ENCODE measurements at places on chromosomes 7 and 10.

- no peak for DNase-seq
These were observed 102.5 kb downstream of the SND1 start for GRCh38 chr7:127754457-127754856.

DNA sequence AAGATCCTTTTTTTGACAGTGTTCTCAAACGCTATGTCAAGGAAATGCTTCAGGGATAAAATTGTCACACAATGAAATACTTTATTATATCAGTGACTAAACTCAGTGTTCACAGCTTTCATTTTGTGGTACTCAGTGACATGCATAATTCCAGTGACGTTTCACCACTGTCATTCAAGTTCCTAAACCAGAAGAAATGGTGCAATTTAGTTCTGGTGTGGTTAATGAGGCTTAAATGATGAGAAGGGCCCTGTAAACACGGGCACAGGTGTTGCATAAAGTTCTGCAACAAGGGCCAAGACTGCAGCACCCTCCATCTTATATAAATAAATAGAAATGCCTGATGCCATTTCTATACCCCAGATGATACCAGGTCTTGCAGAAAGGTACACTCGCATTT, 1247.1 kb downstream of the GATA3 start:
- DNase-seq: no peak

DNA sequence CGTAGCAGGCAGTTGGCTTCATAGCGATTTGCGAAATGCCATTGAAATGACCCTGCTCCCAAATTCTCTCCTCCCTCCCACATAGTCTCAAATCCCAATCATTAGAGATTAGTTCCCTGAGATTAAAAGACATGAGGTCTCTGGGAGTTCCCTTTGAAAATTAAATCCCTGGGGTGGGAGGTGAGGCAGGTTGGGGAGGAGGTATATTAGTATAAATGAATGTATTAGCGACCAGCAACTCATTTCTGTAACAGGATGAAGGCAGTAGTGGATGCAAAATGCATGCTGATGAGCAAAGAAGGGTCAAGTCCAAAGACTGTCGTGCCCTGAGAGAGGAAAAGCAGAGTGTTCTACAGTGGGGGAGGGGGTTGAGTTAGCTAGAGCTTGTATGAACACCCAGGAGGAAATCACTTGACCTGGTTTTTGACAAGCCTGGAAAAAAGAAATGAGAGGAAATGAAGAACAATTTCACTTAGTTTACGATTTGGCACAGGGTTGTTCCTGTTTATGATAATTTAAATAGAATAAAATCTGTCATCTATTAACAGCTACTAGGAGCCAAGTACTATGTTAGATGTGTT, 79.6 kb upstream of the MTPN start:
- no peak for DNase-seq

- DNase-seq: no peak
These were observed 7.1 kb upstream of the PRKAR1B start for GRCh38 chr7:734214-734613.

GRCh38 chr10:51706225-51706624, 6.8 kb upstream of the CSTF2T start:
- DNase-seq: no peak

GRCh38 chr7:20777377-20778062, 9.2 kb downstream of the SP8 start:
- DNase-seq: no peak

DNA sequence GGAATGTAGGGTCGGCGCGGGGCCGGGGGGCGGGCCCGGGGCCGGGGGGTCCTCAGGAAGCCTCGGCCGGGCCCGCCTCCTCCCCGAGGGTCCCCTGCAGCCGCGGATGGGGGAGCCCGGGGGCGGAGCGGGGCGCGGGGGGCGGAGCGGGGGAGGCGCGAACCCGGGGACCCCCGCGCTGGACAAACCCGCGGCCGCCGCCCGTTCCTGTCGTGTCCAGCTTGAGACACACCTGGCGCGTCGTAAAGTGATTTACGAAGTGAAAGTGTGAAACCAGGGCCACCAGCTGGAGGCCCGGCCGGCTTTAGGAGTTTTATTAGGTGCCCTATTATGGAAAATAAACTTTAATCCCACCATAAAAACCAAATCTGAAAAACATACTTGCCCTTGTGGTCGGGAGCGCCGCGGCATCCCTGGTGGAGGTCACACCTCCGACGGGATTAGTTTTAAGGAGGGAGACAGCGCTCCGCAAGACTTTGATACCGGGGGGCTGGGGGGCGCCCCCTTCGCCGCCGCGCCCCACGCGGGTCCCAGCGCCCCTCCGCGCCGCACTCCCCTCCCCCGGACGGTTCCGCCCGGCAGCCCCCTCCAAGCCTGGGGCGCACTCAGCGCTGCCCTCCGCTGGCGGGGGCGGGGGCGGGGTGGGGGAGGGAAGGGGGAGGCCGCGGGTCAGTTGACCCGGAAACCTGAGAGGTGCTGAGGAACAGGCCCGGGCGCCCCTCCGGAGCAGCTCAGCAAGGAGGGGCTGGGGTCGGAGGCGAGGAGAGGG, 10.3 kb downstream of the MNX1 start:
- DNase-seq: no peak

DNA sequence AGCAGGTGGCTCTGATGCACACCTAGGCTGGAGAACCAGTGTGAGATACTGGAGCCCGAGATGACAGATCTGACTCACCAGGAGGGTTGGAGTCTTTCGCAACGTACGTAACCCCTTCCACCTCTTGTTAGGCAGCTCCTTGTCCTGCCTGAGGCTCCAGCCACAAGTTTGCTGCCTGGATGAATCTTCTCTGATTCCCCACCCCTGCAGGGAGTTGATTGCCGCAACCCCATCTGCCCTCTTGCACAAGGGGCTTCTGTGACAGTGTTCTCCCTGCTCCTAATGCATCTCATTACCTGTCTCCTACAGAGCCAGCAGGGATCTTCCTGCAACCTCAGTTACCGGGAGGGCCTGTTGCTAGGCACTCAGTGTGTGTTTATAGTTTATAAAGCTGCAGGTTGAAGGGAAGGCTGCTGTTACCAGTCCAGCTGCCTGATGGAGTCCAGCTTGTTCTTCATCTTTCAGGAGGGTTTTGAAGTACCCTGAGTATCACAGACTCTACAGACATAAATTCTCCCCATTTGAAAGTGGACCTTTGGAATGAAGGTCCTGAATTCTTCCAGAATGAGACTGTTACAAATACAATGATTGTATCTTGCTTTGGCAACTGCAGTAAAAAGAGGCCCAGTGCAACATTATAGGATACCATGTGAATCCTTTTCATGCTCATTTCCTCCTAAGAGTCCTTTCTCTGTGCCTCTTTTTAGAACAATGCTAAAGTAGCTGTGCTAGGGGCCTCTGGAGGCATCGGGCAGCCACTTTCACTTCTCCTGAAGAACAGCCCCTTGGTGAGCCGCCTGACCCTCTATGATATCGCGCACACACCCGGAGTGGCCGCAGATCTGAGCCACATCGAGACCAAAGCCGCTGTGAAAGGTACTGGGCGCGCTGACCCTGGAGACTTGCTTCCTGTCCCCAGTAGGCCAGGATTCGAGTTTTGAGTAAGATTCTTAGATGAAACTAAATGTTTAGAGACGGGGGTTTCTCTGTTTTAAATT, 6.5 kb downstream of the MDH2 start:
- no peak for DNase-seq

GRCh38 chr10:23310404-23310803, 34.2 kb downstream of the C10orf67 start:
- DNase-seq: no peak

DNA sequence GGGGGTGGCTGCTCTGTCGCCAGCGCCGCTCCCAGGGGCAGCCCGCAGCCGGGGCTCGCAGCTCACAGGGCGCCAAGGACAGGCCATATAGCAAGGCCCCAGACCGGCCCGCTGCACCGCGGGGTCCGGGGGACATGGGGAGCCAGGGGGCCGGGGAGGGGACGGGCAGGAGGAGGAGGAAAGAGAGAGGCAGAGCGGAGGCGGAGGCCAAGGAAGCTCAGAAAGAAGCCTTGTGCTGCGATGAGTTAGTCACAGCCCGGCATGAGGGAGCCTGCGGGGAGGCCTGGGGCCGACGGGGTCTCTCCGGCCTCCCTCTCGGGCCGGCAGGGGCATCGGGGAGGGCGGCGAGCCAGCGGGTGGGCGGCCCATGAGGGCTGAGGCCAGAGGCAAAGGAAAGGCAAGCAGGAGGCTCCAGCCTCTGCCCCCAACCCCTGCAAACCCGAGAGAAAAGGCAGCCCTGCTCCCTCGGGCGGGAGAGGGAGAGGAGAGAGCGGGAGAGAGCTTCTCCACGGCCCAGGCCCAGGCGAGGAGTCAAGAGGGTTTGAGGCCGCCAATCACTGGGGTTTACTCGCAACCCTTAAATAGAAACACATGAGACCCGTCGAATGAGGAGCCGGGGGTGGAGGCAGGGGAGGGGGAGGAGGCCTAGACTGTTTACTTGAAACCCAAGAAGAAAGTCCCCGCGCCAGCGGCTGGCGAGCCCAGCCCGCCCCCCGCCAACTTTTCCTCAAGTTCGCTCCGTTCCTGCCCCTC, 167.9 kb downstream of the NEURL1 start:
- no peak for DNase-seq

GRCh38 chr7:51251290-51251689, 65.3 kb downstream of the COBL start:
- no peak for DNase-seq

- no peak for DNase-seq
These were observed 137.5 kb upstream of the FZD1 start for GRCh38 chr7:91126762-91127161.

DNA sequence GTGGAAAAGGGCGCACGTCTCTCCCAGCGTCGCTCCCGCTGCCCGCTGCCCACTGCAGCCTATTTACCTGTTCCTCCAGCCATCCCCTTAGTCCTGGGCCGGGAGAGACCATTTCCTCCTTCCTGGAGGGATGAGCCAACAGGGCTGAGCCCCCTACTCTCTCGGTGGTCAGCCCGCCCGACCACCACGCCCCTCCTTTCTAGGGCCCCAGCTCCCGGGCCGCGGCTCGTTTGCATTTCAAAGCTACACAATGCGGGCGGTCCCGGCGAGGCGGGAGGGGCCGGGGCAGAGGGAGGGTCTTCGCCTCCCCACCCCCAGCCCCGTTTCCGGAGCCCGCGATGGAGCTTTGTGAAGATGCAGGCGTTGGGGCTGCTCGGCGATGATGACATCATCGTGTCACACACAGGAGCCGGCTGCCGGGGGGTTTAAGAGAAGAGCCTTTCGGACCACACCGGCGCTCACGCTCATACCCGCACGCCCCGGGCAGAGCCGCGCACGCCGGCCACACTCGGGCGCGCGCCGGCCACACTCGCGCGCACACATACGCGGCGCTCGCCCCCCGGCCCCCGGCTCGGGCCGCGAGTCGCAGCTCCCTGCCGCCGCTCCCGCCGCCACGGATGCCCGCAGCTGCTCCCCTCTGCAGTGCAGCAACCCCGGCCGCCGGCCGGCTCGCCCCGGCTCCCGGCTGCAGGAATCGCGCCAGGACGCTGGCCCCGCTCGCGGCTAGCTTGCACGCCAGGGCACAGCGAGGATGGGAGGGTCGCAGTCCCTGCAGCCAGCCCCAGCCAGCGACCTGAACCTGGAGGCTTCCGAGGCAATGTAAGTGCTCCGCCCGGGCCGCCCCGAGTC, 107.7 kb upstream of the BTBD16 start:
- no peak for DNase-seq

GRCh38 chr10:48475943-48476278, 129.0 kb downstream of the ARHGAP22 start:
- DNase-seq: no peak

- DNase-seq: no peak
These were observed 54.3 kb upstream of the GPR26 start for GRCh38 chr10:123611876-123612275.

- DNase-seq: peak; percentile 92
These were observed 98.7 kb upstream of the PPIF start for GRCh38 chr10:79248341-79249185.

GRCh38 chr7:2567679-2568278, 9.0 kb downstream of the IQCE start:
- peak; percentile 68 for DNase-seq

- no peak for DNase-seq
These were observed 125.7 kb upstream of the LANCL2 start for GRCh38 chr7:55239406-55239805.

GRCh38 chr7:150453181-150453580, 2.8 kb downstream of the GIMAP8 start:
- DNase-seq: no peak

DNA sequence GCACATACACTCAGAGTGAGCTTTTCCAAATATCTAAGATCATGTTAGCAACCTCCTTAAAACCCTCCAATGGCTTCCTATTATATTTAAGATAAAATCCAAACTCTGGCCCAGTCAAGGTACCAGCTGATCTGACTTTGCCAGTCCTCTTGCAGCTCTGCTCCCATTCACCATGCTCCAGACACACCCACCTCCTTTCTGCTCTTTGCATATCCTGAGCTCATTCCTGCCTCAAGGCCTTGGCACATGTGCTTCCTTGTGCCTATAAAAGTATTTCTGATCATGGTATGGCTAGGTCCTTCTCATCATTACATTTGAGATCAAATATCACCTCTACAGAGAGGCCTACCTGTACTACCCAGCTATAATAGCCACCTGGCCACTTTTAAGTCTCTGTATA, 27.5 kb downstream of the XPNPEP1 start:
- no peak for DNase-seq

- DNase-seq: peak; percentile 11
These were observed 1262.6 kb upstream of the SORCS1 start for GRCh38 chr10:108427146-108427545.

DNA sequence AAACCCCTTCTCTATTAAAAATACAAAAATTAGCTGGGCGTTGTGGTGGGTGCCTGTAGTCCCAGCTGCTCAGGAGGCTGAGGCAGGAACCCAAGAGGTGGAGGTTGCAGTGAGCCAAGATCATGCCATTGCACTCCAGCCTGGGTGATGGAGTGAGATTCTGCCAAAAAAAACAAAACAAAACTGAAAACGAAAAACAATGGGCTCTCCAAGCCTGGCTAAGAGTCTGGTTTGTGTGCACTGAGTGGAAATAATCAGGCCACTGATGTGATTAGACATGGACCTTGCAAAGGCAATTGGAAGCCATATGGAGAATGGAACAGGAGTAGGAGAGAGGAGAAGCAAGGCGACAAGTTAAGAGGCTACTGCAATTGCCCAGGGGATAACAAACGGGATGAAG, 60.1 kb upstream of the GSDME start:
- DNase-seq: no peak

DNA sequence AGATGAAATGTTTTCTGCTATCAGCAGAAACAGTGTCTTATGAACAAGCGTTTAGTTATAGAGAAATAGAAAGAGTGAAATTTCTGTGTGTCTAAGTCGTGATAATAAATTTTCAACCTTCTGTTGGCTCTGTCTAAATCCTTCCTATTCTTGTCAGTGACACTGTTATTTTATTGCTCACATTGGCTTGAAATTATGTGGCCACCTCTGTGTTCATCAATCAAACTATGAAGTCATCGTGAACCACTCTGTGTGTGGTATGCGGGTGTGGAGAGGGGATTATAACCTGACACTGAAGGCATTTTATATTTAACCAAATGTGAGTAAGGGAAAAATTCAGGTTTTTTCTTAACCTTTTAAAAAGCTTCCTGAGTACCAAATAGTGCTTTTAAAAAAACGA, 12.3 kb downstream of the AOAH start:
- no peak for DNase-seq

Measured in suppressor macrophage treated with lipopolysaccharide for 1 hour (primary cell).